ENCODE measurements at places on chromosomes 1 and 21.

GRCh38 chr1:45051005-45051772 lies 39.1 kb downstream of the UROD start:
- no peak for DNase-seq

DNA sequence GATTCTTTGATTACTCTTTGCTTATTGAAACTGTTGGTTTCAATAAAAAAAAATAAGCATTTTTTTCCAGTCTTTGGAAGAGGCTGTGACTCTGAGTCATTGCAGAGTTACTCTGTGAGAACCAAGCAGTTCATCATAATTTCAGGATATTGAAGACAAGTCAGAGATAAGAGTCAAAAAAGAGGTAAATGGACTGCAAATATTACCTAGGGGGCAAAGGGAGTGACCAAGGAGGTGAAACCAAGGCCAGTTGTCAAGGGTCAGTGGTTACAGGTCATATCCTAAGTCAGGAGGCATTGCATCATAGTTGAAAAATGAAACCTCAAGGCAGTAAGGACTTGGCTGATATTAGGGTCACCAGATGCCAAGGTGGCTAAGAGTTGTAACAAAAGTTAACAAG lies 597.1 kb upstream of the USP24 start:
- DNase-seq = no peak

DNA sequence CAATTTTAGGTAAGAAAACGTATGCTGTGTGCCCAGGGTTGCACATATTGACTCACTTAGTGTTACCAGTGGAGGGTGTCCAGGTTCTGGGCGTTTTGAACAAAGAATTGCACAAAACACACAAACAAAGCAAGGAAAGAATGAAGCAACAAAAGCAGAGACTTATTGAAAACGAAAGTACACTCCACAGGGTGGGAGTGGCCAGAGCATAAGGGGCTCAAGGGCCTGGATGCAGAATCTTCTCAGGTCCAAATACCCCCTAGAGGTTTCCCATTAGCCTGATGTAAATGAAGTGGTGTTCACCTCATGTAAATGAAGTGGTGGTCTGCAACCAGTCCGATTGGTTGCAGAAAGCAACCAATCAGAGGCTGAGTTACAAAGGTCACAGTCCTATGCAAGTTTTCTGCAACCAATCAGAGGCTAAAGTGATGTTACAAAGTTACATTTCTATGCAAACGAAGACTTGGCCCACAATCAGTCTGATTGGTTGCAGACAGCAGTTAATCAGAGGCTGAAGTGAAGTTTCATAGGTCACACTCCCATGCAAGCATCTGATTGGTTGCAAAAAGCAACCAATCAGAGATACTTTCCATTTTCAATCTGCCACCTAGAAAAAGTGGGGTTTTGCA lies 228.3 kb downstream of the ST6GALNAC3 start:
- DNase-seq = no peak

- no peak for DNase-seq
These were observed 47.2 kb upstream of the RASAL2 start for GRCh38 chr1:178046591-178047270.

DNA sequence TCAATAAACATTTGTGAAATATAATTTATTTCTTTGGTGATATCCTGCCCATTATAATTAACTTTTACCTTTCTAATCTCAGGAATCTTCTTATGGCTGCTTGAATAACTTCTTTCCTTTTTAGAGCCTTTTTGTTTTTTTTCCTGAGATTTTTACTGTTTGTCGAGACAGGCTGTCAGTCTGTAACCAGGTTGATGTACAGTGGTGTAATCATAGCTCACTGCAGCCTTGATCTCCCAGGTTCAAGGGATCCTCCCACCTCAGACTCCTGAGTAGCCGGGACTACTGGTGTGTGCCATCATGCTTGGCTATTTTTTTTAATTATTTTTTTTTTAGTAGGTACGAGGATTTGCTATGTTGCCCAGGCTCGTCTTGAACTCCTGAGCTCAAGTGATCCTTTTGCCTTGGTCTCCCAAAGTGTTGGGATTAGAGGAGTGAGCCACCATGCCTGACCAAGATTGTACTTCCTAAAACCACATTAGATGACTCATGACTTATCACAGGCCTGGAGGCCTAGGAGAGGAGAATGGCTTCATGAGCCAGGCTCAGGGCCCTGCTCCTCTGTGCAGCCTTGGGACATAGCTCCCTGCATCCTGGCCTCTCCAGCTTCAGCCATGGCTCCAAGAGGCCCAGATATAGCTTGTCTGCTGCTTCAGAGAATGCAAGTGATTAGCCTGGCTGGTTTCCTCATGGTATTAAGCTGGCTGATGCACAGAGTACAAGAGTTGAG lies 48.6 kb downstream of the CTH start:
- no peak for DNase-seq

GRCh38 chr1:13896932-13897331 lies 196.9 kb downstream of the PRDM2 start:
- no peak for DNase-seq

- no peak for DNase-seq
These were observed 2.5 kb upstream of the TRPM2 start for GRCh38 chr21:44350773-44351481.

GRCh38 chr1:42529724-42530181 lies 66.7 kb downstream of the CCDC30 start:
- no peak for DNase-seq
